Omental fat pad (tissue), 4 donors: ENCODE measurements at places on chromosomes 1 and 21. TPM values are rescaled to one million over a fixed set of nuclear protein-coding genes. Genes with fewer than 3 reads are reported as not detected.

The ADORA3 gene
- total RNA-seq, result 19.5 TPM

The CSRP1 gene
- total RNA-seq, result 517 TPM

The TCP10L gene
- total RNA-seq, result 0.47 TPM

The CELA3A gene
- total RNA-seq, result 0.74 TPM

The CELA3B gene
- not detected for total RNA-seq

The NEGR1 gene
- total RNA-seq, result 28.3 TPM

The AVPR1B gene
- not detected for total RNA-seq

The SPRR2A gene
- not detected for total RNA-seq

The EDARADD gene
- 1.2 TPM for total RNA-seq

The F13B gene
- not detected for total RNA-seq

The MEGF6 gene
- total RNA-seq, result 13.2 TPM

The CLIC6 gene
- 2.8 TPM for total RNA-seq

The MYBPH gene
- total RNA-seq, result not detected

The PPIE gene
- 27.5 TPM for total RNA-seq

The VWA5B1 gene
- not detected for total RNA-seq

The OR10J5 gene
- not detected for total RNA-seq

The CCT8 gene
- 103 TPM for total RNA-seq

The BARHL2 gene
- not detected for total RNA-seq

The SLC6A9 gene
- total RNA-seq, result 4.9 TPM

The C1orf52 gene
- 12.0 TPM for total RNA-seq

The LHX8 gene
- total RNA-seq, result not detected

The RBP7 gene
- total RNA-seq, result 184 TPM

The TTC22 gene
- total RNA-seq, result 0.88 TPM

The CRP gene
- total RNA-seq, result 0.96 TPM

The PRDX1 gene
- 251 TPM for total RNA-seq

The OLIG2 gene
- total RNA-seq, result not detected

The LENEP gene
- not detected for total RNA-seq

The FAM3B gene
- total RNA-seq, result 1.2 TPM

The RPL11 gene
- total RNA-seq, result 1,131 TPM

The HES3 gene
- total RNA-seq, result not detected

The LGR6 gene
- total RNA-seq, result 0.32 TPM

The CD164L2 gene
- not detected for total RNA-seq

The C1orf116 gene
- not detected for total RNA-seq

The C1orf167 gene
- 2.0 TPM for total RNA-seq

The KRTAP21-2 gene
- total RNA-seq, result not detected

The SLC35E2B gene
- 27.8 TPM for total RNA-seq

The TNFSF18 gene
- 0.36 TPM for total RNA-seq

The CATSPERE gene
- 1.3 TPM for total RNA-seq

The OR10J1 gene
- not detected for total RNA-seq

The ARTN gene
- total RNA-seq, result 0.19 TPM

The CYP4B1 gene
- 194 TPM for total RNA-seq

The LCE1A gene
- not detected for total RNA-seq

The UBE2J2 gene
- 39.7 TPM for total RNA-seq

The CELA2A gene
- total RNA-seq, result not detected

The AMY2A gene
- total RNA-seq, result not detected

The AADACL4 gene
- not detected for total RNA-seq

The LRRC38 gene
- total RNA-seq, result 0.48 TPM

The SPRR1A gene
- total RNA-seq, result not detected

The ACTA1 gene
- not detected for total RNA-seq

The GBP5 gene
- 9.1 TPM for total RNA-seq

The PRR9 gene
- total RNA-seq, result 2.0 TPM

The SPOCD1 gene
- not detected for total RNA-seq

The NFASC gene
- total RNA-seq, result 18.4 TPM
